Aorta (tissue), 5 donors: ENCODE measurements at places on chromosomes 16 and 17. TPM values are rescaled to one million over a fixed set of nuclear protein-coding genes. Genes with fewer than 3 reads are reported as not detected.

DNA sequence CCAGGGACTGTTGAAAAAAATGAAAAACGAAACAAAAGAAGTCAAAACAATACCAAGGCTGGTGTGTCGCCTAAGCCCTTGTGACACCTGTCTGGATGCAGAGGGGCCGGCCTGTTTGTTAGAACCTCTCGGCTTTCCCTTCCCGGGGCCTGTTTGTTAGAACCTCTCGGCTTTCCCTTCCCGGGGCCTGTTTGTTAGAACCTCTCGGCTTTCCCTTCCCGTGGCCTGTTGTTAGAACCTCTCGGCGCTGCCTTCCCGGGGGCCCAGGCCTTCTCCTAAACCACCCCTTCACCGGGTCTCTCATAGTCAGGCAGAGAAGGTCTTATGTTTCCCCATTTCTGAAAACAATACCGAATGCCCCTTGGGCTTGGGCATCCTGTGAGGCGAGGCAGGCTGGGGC lies 180.0 kb downstream of the BANP start:
- DNase-seq, result no peak
- no peaks in the 10 kb centered on the region for H3K36me3 ChIP-seq
- H3K4me3 ChIP-seq, result no peak overlapping the region
- no peaks in the 10 kb centered on the region for H3K4me1 ChIP-seq

Gene IGF2BP1
- not detected for polyA plus RNA-seq

GRCh38 chr17:64968652-64969501 lies 49.6 kb upstream of the LRRC37A3 start:
- H3K27ac ChIP-seq, result no peak overlapping the region
- H3K36me3 ChIP-seq, result no peaks in the 10 kb centered on the region
- no peaks in the 10 kb centered on the region for H3K4me1 ChIP-seq
- no peak for DNase-seq

GRCh38 chr16:27558932-27559331 lies 9.0 kb downstream of the KATNIP start:
- no peak for DNase-seq
- H3K4me3 ChIP-seq, result no peak overlapping the region
- no peaks in the 10 kb centered on the region for H3K36me3 ChIP-seq
- H3K27ac ChIP-seq, result no peak overlapping the region
- H3K27me3 ChIP-seq, result no peaks in the 10 kb centered on the region
- no peaks in the 10 kb centered on the region for H3K4me1 ChIP-seq

GRCh38 chr17:6523330-6523729 lies 33.0 kb downstream of the PITPNM3 start:
- no peak overlapping the region for H3K4me3 ChIP-seq
- no peaks in the 10 kb centered on the region for H3K36me3 ChIP-seq
- no peak for DNase-seq
- H3K27me3 ChIP-seq, result no peaks in the 10 kb centered on the region

Gene TMEM88
- polyA plus RNA-seq, result 4.5 TPM

DNA sequence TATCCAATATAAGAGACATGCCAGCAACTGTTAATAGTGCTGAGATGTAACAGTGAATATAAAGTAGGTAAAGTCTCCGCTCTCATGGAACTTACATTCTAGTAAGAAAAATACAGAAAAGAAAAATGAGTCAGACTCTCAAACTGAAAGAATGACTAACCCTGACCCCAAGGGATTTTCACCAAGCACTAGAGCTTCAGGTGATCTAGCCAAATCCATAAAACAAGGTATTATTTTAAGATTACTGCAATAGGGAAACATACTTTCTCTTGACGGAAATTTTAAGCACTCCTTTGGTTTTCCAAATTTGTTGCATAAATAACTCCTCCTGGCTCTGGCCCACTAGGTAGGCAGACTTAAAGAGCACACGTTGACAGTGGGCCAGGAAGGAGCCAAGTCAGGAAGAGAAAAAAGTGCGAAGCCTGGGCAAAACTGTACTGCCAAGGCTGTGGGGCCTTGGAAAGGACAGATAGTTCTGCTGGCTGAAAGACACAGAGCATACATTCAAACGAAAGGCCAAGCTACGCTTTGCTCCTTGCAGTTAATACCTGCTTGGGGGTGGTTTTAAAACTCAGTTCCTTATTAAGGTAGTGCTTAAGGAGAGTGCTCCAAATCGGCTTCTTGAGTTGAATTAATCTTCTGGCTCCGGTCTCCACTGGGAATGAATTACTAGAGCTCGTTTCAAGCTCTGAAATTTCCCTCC lies 1.4 kb downstream of the GOT2 start:
- no peak overlapping the region for H3K4me3 ChIP-seq
- peak overlapping the region; percentile 9 for H3K27ac ChIP-seq
- H3K4me1 ChIP-seq, result no peaks in the 10 kb centered on the region

DNA sequence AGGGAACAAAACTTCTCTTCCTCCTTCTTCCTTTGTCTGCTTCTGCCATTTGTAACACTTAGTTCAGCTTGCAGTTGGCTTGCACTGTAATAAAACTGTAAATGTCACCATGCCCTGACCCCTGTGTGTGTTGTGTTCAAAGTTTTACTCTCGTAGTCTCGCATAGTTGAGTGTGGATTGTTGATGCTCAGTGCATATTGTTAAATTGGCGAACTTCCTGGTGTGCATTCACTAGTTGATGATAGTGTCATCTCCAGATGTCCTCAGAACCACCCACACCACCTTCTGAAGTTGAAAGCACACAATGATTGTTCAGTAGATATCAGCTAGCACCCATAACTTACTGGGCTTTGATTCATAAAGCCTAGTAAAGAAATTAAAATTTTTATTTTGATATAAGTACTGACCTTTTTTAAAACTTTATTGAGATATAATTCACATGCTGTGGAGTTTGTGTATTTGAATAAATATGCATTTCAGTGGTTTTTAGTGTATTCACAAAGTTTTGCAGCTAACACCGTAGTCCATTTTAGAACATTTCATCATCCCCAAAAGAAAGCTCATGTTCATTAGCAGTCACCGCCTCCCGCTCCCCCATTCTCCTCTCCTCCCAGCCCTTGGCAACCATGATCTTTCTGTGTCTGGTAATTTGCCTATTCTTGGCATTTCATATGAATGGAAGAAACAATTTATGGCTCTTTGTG lies 25.0 kb downstream of the USP10 start:
- no peaks in the 10 kb centered on the region for H3K36me3 ChIP-seq
- no peaks in the 10 kb centered on the region for H3K27me3 ChIP-seq
- H3K27ac ChIP-seq, result no peak overlapping the region
- DNase-seq, result no peak
- H3K4me1 ChIP-seq, result no peaks in the 10 kb centered on the region

DNA sequence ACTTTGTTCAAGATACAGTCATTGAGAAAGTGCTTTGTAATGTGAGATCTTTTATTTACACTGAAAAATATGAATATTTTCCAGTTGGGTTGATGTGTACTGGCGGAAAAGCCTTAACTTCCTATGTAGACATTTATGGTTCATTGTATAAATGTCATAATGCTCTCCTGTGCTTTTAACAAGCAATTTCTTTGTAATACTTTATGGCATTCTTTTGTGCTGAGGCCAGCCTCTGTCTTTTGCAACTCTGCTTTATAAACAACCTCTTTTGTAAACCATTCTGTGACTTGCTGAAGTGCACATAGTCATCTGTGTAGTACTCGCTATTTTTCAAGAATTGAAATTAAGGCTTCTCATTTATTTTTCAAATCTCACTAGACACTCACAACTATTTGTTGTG lies 291.2 kb downstream of the CDH11 start:
- no peak for DNase-seq
- no peak overlapping the region for H3K27ac ChIP-seq
- H3K27me3 ChIP-seq, result no peaks in the 10 kb centered on the region
- H3K4me1 ChIP-seq, result no peaks in the 10 kb centered on the region
- no peak overlapping the region for H3K4me3 ChIP-seq
- no peaks in the 10 kb centered on the region for H3K36me3 ChIP-seq

Gene APOBR
- polyA plus RNA-seq, result 1.1 TPM

- DNase-seq, result peak; percentile 44
- no peak overlapping the region for H3K4me3 ChIP-seq
- H3K4me1 ChIP-seq, result no peaks in the 10 kb centered on the region
Observed at GRCh38 chr17:39744836-39745215, 7.1 kb downstream of the GRB7 start.

- no peak for DNase-seq
- no peak overlapping the region for H3K27ac ChIP-seq
- no peaks in the 10 kb centered on the region for H3K27me3 ChIP-seq
- H3K4me3 ChIP-seq, result no peak overlapping the region
- H3K4me1 ChIP-seq, result no peaks in the 10 kb centered on the region
Observed at GRCh38 chr17:44906763-44907728, 7.8 kb upstream of the EFTUD2 start.

GRCh38 chr16:22874394-22874793 lies 60.4 kb downstream of the HS3ST2 start:
- no peaks in the 10 kb centered on the region for H3K4me1 ChIP-seq
- no peaks in the 10 kb centered on the region for H3K27me3 ChIP-seq
- H3K27ac ChIP-seq, result no peak overlapping the region
- H3K4me3 ChIP-seq, result no peak overlapping the region
- DNase-seq, result no peak

- no peak for DNase-seq
- no peaks in the 10 kb centered on the region for H3K27me3 ChIP-seq
- no peaks in the 10 kb centered on the region for H3K36me3 ChIP-seq
- H3K27ac ChIP-seq, result peak overlapping the region; percentile 5
Observed at GRCh38 chr17:18190628-18191235, 7.1 kb downstream of the ALKBH5 start.

Gene KIFC3
- 61.1 TPM for polyA plus RNA-seq

- no peaks in the 10 kb centered on the region for H3K4me1 ChIP-seq
- no peak overlapping the region for H3K27ac ChIP-seq
Observed at GRCh38 chr17:68288804-68289203, 2.1 kb downstream of the SLC16A6 start.

Gene KAT7
- 6.1 TPM for polyA plus RNA-seq

DNA sequence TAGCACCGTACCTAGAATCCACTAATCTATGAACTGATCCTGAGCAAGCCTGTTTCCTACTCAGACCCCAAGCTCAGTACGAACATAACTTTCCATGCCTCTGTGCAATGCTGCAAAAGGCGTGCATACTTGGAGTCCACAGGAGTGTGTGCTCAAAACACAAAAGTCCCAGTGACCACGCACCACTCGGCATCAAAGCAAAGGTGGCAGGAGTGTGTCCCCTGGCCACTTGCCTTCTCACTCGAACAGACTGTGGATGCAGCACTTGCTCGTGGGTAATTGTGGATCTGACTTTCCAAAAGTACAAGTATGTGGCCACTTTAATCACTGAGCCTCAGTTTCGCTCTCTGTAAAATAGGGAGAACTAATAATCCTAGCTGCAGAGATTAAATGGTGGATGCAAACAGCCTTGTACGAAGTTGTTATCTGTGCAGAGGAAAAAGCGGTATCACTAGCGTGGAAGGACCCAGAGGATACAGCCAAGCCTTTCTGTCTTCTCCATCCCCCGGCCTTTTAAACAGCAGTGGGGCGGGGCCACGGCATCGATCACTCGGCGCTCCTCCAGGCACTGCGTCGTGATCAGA lies 311 bp upstream of the KDM8 start:
- no peaks in the 10 kb centered on the region for H3K4me1 ChIP-seq
- no peaks in the 10 kb centered on the region for H3K36me3 ChIP-seq

GRCh38 chr17:13413001-13413400 lies 188.7 kb downstream of the HS3ST3A1 start:
- H3K4me3 ChIP-seq, result no peak overlapping the region
- no peak for DNase-seq
- no peak overlapping the region for H3K27ac ChIP-seq
- H3K27me3 ChIP-seq, result no peaks in the 10 kb centered on the region

Gene MT1X
- polyA plus RNA-seq, result 277 TPM

Gene TUBB3
- polyA plus RNA-seq, result 2.4 TPM

Gene CCL4
- 1.9 TPM for polyA plus RNA-seq

Gene GPR179
- polyA plus RNA-seq, result under 0.01 TPM

Gene PRAC1
- 14.0 TPM for polyA plus RNA-seq

GRCh38 chr17:37642681-37643080 lies 565 bp downstream of the DDX52 start:
- no peaks in the 10 kb centered on the region for H3K27me3 ChIP-seq
- peak overlapping the region; percentile 31 for H3K4me3 ChIP-seq
- DNase-seq, result no peak
- peaks cover 3% of the 10 kb centered on the region for H3K4me1 ChIP-seq

DNA sequence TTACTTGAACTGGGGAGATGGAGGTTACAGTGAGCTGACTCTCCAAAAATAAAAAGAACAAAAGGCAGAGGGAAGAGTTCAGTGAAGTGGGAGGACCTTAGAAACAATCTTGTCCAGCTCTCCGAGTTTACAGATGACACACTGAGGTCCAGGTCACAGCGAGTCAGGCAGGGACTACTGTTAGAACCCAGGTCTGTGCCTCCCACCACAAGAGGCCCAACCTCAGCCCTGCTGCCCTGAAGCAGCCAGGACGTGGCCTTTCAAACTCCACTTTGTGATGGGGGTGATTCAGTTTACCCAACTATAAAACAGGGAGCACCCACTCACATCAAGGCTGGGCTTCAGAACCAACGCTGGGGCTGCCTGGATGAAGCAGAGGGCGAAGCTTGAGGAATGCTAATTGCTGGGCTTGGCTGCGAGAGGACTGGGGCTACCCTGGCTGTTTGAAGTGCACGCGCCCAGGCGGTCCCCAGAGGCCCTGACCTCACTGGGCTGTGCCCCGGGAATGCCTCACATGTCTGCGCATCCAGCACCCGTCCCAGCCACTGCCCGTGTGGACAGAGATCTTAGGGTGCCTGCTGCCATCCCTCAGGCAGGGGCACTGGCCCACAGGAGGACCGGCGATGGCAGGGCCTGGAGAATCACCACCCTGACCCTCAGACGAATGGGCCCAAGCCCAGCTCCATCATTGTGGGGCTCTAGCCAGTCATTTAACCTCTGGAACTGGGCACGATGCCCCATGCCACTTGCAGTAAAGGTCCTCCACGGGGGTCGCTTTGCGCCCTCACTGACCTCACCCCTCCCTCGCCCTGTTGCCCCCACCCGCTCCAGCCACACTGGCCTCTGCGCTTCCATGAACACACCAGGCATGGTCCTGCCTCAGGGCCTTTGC lies 11.4 kb downstream of the SLC5A10 start:
- no peaks in the 10 kb centered on the region for H3K4me1 ChIP-seq
- H3K4me3 ChIP-seq, result no peak overlapping the region
- DNase-seq, result peak; percentile 57
- H3K27ac ChIP-seq, result no peak overlapping the region
- H3K36me3 ChIP-seq, result no peaks in the 10 kb centered on the region

DNA sequence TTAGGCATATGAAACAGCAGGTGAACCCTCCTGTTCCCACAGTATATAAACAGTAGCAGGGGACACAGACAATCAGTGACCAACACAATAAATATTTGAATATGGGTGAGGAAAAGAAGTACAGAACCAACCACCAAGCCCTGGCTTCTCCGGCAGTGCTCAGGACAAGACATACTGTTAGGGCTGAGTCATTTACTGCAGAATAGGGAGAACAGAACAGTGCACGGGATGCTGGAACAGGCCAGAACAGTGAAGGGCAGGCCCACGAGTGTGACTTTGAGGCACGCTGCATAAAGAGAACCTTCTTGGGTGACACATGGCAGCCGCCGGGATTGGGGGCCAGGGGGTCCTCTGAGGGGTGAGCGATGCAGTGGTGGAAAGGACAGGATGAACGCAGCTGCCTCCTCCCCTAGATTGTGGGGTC lies 160.4 kb downstream of the CMIP start:
- H3K36me3 ChIP-seq, result no peaks in the 10 kb centered on the region
- no peak for DNase-seq
- no peaks in the 10 kb centered on the region for H3K4me1 ChIP-seq
- no peaks in the 10 kb centered on the region for H3K27me3 ChIP-seq
